Bronchial smooth muscle cell (primary cell): ENCODE measurements at places on chromosomes 3 and 15. TPM values are rescaled to one million over a fixed set of nuclear protein-coding genes. Genes with fewer than 3 reads are reported as not detected.

ZIC1 gene
- total RNA-seq = not detected in 2 replicates

CCR9 gene
- total RNA-seq = not detected in 2 replicates

SEMA6D gene
- 4.9 and 9.5 TPM in 2 replicates for total RNA-seq

CCR8 gene
- total RNA-seq = not detected in 2 replicates

C3orf49 gene
- not detected in 2 replicates for total RNA-seq

THAP10 gene
- 1.3 and 1.5 TPM in 2 replicates for total RNA-seq

SEMA4B gene
- 16.2 and 36.7 TPM in 2 replicates for total RNA-seq
